GF-D8 (cell line): ENCODE measurements at places on chromosomes 3 and 15.

- DNase-seq: no peak
Observed at GRCh38 chr15:76177491-76178040, 117.8 kb downstream of the TMEM266 start.

- DNase-seq: no peak
Observed at GRCh38 chr15:40102897-40103858, 5.5 kb downstream of the BMF start.

DNA sequence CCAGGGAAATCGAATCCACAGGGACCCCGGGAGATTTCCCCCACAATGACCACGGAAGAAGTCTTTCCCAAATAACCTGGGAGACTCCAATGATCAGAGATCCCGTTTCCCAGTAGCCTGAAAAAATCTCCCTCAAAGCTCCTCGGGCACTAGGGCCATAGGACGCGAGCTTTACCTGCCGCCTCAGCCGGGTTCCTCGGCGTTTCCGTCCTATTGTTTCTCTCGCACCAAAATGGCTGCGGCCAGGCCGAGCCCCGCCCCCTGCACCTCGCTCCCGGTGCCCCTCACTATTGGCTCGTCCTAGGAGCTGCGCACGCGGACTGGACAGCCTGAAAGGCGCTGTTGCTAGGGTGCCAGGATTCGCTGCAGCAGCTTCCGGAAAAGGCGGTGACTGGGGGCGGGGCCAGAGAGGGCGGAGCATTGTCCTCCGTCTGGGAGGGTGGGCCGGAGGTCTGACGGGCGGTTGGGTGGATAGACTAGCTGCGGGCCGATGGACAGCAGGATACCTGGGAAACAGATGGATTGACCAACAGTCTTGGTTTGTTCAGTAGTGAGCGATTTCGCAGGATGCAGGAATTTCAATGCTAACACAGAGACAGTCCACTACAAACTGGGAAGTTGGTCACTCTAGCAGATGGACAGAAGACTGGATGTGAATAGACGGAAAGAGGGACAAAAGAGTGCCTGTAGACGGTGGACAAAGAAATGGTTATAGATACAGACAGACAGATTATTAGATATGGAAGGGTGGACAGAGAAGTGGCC is at the start of gene IP6K2:
Gene IP6K2 (minus strand): TSS at position 240 of the 765 bp plus-strand sequence. CDS start 21,930 bp downstream, outside the sequence.
- peak; percentile 92 for DNase-seq

- DNase-seq: no peak
Observed at GRCh38 chr15:75178171-75178937, 23.3 kb upstream of the C15orf39 start.

- no peak for DNase-seq
Observed at GRCh38 chr3:42264399-42265058, 1.5 kb downstream of the CCK start.

DNA sequence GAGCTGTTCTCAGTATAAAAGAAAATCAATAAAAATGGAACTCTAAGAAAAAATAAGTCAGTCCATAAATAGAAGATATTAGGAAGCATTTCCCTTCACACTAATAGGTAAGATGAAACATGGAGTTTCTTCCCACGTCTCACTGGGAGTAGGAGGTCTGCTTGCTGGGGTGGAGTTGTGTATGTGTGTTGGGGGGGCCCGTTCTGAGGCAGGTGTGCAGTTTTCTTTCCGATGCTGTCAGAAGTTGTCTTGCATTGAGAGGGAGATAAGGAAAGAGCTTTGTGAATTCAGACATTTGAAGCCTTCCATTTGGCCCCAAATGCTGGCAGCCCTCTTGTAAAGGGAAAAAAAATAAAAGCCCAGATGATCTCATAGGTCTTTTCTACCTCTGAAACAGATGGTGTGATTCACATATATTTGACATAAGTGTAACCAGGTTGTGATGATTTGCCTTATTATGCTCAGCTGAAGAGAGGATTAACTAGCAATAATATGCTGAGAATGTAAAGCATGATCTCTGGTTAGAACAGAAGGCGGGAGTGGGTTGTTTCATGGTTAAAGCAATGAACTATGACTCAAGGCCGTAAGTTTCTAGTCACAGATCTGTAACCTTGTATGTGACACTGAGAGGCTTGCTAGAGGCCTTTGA is 8.8 kb downstream of the RASGRP1 start:
- DNase-seq: no peak

DNA sequence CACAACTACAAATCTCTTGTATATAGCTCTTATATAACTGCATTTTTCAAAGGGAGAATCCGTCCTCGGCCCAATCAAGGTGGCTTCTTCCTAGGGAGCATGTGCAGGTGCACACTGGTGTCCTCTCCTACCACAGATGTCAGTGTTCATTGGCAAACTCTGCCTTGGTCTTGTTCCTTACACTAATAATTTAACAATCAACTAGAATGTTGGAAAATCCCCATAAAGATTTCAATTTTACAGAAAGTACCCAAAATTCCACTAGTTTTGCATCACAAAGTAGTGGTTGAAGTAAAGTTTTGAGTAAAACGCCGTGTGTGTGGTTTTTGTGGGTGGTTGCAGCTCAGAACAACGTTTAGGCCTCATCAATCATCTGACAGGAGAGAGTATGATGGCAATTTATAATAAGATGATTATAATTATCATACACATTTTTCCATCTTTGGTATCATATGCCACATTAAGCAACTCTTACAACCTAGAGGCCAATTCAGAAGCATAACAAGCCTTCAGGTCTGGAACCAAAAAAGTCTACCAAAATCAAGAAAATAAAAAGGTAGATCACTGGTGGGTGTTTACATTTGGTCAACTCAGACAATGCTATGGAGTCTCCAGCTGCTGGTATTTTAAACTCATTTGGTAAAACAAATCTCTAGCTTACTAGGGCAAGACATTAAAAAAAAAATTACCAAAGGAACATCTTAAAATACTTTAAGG is 128.9 kb upstream of the BHLHE40 start:
- no peak for DNase-seq

DNA sequence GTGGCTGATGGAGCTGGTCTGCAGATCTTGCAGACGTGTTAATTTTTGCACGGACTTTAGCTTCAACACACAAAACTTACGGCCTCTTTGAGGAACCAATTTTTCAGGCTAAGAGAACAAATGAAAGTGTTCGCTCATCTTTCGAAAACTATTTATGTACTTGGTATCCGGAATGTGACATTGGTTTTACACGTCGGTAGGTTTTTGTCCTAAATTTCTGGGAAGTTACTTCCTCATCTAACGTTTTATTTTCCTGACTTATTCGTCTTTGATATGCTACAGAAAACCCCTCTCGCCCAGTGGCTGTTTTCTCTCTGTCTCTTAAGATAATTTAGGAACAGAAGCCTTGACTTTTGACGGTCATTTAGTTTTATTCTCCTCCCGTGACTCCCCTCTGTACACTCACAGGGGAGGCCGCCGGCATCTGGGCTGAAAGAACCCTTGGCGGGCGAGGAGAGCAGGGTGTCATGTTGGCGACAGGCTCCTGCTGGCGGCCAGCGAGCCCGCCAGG is 834 bp upstream of the GREM1 start:
- no peak for DNase-seq

- DNase-seq: no peak
Observed at GRCh38 chr15:99100245-99101173, 4.4 kb upstream of the SYNM start.

GRCh38 chr3:56753206-56753820 is 48.4 kb downstream of the ARHGEF3 start:
- DNase-seq: no peak

DNA sequence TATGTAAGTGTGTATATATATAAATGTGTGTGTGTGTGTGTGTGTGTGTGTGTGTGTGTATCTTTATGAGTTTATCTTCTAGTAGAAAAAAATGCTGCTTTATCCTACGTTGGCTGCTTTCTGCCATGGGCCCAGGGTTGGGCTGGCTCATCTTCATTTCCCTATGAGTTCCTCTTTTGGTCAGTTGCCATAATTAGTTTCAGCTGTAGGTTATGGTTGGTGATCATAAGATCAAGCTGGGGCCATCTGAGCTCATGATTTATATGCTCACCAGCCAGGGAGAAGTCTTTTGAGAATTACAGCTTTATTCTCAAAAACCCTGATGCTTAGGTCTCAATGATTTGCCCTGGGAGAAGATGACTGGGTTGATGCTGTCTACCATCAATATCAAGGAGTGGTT is 775.8 kb upstream of the ARPP21 start:
- DNase-seq: no peak

DNA sequence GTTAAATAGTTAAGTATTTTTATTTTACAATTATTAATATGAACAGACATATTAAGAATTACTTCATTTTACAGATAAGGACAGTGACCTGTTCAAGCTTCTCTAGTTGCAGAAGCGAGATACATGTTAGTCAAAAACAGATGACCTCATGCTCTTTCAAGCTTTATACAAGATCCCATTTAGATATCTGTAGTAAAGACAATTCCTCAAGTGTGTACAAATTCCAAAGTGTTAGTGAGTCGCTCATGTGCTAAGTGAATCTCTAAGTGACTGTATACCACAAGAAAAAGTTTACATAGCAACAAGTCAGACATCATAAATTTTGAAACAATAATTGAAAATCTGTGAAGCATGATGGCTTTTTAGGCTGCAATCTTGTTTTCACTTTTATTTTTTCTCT is 293.8 kb downstream of the ROBO1 start:
- DNase-seq: no peak

GRCh38 chr15:27127815-27128570 is 157.0 kb downstream of the GABRG3 start:
- DNase-seq: no peak

DNA sequence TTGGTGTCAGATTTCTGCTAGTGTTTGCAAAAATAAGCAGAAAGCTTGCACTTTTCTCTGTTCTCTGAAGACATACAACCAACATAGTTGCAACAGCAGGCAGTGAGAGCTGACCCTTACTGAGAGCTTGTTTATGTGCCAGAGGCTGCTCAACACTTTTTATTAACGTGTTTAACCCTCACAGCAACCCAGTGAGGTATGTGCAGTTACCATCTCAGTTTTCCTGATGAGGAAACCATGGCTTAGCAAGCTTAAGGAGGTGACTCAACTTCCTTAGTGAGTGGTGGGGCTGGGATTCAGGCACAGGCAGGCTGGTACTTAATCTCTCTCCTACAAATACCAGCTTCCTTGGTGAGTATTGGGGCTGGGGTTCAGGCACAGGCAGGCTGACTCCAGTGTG is 158.1 kb upstream of the CTDSPL start:
- DNase-seq: no peak

- no peak for DNase-seq
Observed at GRCh38 chr3:29099775-29100174, 181.1 kb upstream of the RBMS3 start.

- DNase-seq: no peak
Observed at GRCh38 chr3:64331605-64332004, 106.3 kb upstream of the PRICKLE2 start.

GRCh38 chr15:68399096-68400065 is 32.6 kb downstream of the ITGA11 start:
- no peak for DNase-seq

GRCh38 chr3:133295199-133295901 is 104.5 kb upstream of the BFSP2 start:
- no peak for DNase-seq

DNA sequence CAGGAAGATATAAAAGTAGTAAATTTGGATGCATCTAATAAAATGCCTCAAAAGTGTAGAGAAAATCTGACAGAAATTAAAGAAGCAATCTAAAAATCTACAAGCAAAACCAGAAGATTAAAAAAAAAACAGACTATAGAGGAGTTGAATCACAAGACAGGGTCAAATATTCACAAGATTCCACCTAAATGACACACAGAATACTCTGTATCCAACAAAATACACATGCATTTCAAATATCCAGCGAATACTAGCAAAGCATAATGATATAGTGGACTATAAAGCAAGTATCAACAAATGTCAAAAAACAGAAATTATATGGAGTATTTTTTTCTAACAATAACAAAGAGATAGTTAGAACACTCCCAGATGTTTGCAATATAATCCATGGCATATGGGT is 20.5 kb upstream of the ACTC1 start:
- DNase-seq: no peak

- DNase-seq: no peak
Observed at GRCh38 chr15:66740802-66741201, 38.8 kb downstream of the SMAD6 start.

GRCh38 chr3:84100861-84101260 is 857.9 kb upstream of the CADM2 start:
- no peak for DNase-seq

- DNase-seq: no peak
Observed at GRCh38 chr3:98917608-98918007, 16.1 kb upstream of the DCBLD2 start.

- no peak for DNase-seq
Observed at GRCh38 chr3:45412763-45413162, 24.4 kb downstream of the LARS2 start.

- DNase-seq: no peak
Observed at GRCh38 chr15:80620931-80621330, 74.2 kb upstream of the ABHD17C start.
